ENCODE measurements at places on chromosomes 16 and 17.
A peak's percentile ranks its signal among the peaks of the same experiment; 100 is the strongest.

DNA sequence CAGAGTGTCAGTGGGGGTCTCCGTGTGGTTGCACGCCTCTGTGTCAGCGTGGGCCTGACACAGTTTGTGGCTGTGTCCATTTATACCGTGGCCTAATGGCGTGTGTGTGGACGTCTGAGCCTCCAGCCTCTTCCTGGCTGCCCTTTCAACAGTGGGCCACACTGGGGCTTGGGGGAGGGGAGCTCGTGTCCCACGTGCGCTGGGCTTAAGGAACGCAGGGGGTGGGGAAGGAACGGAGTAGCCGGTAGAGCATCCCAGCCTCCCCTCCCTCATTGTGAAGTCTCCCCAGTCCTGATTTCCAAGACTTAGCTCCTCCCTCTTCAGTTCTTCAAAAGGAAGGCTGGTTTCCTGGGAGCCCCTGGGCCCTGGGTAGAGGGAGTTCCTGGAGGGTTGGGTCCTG, 9.5 kb upstream of the HES7 start:
- no peak for DNase-seq

DNA sequence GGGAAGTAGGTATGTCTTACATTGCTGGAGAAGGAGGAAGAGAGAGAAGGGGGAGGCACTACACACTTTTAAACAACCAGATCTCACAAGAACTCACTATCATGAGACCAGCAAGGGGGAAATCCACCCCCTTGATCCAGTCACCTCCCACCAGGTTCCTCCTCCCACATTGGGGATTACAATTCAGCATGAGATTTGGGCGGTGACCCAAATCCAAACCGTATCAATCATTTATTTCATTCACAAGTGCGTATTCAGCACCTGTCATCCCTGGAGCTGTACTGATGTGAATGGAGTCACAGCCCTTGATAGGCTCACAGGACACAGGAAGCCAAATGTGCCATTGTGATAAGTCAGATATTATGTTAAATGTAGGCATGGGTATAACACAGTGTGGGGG, 228.3 kb upstream of the HSBP1 start:
- no peak for DNase-seq

GRCh38 chr16:69607674-69608073, 41.9 kb downstream of the NFAT5 start:
- no peak for DNase-seq

DNA sequence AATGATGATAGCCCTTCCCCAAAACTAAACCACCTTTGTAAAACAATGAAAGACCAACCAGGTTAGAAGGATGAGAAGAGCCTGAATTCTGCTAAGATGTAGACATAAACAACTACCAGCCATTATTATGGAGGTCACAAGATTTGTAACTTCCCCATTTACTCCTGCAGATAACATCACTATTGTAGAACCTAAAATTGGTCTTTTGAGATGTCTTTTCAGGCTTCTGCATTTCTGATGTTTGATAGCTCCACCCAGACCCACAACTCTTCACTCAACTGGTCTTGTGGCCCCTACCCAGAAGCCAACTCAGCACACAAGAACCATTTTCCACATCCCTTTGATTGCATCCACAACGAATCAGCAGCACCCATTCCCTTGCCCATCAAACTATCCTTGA, 100.8 kb downstream of the TMEM132E start:
- DNase-seq, result no peak

GRCh38 chr17:14340857-14341754, 40.2 kb downstream of the HS3ST3B1 start:
- no peak for DNase-seq

DNA sequence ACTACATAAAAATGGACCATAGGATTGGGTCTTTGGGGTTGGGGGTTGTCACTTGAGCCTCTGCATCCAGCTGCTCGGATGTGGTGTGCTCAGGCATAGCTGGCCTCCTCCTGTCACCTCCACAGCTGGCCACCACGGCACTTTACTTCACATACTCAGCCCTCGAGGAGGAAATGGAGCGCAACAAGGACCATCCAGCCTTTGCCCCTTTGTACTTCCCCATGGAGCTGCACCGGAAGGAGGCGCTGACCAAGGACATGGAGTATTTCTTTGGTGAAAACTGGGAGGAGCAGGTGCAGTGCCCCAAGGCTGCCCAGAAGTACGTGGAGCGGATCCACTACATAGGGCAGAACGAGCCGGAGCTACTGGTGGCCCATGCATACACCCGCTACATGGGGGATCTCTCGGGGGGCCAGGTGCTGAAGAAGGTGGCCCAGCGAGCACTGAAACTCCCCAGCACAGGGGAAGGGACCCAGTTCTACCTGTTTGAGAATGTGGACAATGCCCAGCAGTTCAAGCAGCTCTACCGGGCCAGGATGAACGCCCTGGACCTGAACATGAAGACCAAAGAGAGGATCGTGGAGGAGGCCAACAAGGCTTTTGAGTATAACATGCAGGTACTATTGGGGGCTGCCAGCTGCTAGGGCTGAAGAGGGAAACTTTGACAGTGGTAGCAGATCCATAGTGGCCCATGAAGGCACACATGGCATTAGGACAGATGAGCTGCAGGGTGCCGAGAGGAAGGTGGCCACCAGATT, 30.8 kb downstream of the CDIP1 start:
- DNase-seq, result no peak

- no peak for DNase-seq
Measured at GRCh38 chr17:82793974-82794630, 42.2 kb downstream of the TBCD start.

DNA sequence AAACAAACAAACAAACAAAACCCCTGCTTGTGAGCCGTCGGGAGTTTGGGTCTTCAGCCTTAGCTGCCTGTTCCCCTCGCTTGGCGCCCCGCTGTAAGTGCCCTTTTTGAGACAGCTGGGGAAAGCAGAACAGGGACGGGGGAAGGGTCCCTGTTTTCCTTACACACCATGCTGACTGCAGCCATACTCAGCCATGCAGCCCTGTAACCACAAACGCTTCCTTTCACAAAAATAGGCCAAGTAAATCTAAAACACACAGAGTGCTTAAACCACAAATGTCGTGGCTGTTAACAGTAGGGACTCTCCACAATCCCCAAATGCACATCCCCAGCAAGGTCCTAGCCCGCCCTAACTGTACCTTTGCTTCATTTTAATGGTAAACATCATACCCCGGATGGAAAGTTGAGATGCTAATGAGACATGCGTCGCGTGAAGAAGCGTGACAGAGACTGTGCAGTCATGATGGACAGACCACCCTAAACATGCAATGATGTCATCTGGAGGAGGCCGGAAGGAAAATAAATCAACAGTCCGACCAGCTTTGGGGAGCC, 129.9 kb downstream of the MGAT5B start:
- peak; percentile 84 for DNase-seq

DNA sequence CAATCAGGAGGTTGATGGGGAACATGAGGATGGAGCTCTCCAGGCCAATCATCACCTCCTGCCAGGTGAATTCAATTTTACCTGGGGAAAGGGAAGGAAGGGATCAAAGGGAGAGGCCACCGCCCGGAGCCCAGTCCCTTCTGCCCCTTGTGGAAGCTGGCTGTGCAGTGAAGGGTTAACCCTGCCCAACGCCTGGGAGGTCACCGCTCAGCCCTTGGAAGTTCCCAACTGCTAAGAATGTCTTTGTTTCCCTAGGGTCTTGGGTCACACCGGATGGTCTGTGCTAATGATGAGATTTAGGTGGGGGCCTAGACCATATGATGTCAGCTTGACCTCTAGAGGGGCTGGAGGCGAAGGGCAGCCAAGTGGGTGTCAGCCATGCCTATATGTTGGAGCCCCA, 52.1 kb upstream of the GCSH start:
- DNase-seq, result no peak

GRCh38 chr17:68579194-68579927, 21.8 kb downstream of the FAM20A start:
- no peak for DNase-seq

Measured in Kasumi-1 (cell line).